ENCODE measurements at places on chromosomes 6 and 20.

DNA sequence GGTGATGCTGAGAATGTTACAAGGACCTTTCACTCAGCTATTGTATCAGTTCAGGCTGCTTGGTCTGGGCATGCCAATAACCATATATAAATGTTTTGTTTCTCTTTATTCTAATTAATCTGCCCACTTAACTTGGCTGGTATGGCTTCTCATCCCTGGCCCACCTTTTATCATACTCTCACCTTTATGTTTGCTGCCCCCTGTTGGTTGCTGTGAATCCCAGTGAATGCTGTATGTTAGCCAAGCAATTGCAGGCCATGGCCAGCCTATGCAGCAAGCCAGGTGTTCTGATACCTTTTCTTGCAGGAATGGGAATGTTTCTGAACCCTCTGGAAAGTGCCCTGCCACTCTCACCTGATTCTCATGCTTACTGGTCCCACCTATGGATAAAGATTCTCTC lies 54.6 kb downstream of the PCSK2 start:
- no peak for DNase-seq

- peak; percentile 24 for DNase-seq
These were observed 28.4 kb downstream of the PAQR8 start for GRCh38 chr6:52390361-52390727.

DNA sequence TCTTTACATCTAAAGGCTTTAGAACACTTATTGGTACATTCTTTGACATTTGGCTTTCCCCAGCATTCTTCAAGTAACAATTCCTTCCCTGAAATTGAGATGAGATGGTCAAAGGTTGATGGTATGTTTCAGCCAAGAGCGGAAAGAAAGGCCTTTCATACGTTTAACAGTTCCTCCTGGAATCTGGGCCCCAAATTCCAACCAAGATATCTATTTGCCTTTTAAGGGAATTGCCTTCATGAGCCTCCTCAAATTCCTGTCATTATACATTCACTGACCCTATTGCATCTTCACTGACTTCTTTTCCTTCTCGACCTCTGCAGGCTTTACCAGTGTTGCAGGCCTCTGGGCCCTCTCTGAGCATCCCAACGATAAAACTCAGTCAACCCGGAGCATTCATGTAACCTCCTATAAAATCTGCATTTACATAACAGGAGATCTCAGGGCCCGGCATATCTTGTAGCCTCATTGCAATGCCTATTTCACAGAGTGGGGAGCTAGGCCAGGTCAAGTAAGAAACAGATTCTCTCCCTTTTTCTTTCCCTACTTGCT lies 18.3 kb upstream of the WFDC9 start:
- DNase-seq, result no peak

DNA sequence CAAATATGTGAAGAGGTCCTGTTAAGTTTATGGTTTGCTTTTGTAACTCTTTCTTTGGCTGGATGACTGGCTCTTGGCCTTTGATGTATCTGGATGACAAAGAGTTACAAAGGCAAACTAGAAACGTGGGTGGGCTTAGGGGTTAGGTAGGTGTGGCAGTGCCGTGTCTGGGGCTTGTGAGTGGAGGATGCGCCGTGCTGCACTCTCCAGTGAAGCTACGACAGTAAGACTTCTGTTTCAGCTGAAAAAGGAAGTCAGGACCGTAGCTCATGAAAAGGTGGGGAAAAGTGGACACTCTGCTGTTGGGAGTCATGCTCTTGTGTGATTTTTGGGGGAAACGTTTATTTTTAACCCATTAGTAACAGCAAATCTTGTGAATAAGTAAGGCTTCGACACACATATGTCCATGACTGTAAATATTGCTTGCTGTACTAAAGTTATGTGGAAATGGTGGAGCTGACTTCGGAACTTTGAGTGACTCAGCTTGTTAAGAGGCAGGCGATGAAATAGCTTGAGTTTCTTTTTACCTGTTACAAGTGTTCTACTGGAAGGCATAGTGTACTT lies 45.6 kb downstream of the DUSP22 start:
- DNase-seq, result no peak

- DNase-seq, result no peak
These were observed 14.1 kb upstream of the SIRPB2 start for GRCh38 chr20:1505361-1505760.

GRCh38 chr6:166420351-166420750 lies 37.6 kb upstream of the MPC1 start:
- DNase-seq, result no peak

DNA sequence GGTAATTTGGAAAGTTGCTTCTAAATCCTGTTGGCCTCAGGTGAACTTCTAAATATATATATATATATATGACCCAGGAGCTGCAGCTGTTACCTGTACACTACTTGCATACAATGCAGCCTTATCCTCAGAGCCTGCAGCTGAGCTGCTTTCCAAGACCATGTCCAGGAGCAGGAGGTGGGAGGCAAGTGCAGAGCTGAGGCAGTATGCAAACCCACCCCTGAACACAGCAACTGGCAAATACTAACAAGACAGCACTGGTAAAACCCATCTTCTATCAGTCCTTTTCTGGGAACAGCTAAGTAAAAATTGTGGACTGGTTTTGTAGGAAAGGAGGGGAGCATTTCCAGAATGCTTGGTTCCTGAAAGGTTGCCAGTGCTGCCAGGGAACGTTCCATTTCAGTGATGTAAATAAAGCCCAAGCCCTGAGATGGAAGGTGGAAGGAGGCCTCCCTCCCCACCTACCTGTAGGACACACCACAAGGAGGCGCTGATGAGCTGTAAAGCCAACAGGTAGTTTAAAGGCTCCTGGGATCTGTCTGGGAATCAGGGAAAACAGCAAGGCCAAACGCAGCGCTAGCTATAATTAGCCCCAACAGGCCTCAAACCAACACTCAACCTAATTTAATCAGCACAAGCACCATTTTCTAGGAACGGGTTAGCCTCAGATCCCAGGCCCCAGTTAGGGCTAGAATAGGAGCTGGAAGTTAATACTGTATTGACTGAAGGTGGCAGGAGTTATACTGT lies 93.8 kb upstream of the MAP7 start:
- peak; percentile 83 for DNase-seq

DNA sequence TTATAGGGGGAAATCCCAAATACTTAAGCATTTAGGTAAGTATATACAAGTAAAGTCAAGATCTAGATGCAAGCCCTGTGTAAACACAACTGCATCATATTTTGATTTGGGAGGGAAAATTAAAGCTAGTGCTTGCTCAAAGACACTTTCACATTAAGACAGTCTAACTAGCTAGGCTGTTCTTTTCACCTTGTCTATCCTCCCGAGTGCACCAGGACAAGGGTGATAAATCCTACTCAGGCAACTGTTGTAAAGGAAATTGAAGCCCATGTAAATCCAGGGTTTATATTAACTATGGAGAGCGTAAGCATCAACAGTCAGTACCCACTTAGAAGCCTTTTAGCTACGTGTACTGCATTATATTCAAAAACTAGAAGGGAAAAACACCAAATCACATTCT lies 19.3 kb upstream of the BACH2 start:
- no peak for DNase-seq

GRCh38 chr20:32037929-32038328 lies 14.1 kb upstream of the HCK start:
- DNase-seq, result no peak

- no peak for DNase-seq
These were observed 62.7 kb upstream of the TRAF3IP2 start for GRCh38 chr6:111668410-111668809.

GRCh38 chr6:4732691-4733315 lies 43.4 kb upstream of the CDYL start:
- DNase-seq, result no peak

DNA sequence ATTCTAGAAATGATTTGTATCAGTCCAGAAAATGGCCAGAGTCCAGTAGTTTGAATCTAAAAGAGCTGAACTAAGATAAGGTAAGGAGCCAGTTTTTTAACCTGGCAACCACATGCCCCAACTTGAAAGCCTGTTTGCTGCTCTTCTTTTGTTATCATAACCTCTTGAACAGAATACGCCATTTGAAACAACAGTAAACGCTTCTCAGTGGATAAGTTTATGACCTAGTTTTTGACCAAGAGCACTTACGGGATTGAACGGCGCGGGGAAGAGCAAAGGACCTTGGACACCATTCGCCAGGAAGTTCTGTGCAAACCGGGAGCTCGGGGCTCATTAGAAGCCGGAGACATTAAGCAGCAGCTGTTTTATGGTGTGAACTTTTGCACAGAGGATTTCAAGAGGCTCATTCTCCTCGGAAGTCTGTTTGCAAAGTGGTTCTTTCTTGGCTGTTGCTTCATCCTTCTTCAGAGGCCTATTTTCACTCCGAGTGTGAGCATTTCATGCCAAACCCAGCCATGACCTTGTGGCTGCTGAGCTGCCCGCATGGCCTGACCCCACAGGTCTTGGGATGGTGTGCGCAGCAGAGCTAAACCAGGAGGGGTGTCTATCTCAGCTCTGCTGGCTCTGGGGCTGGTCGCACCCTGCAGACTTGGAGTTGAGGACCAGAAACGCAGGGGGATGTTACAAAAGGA lies 215.1 kb downstream of the SOX4 start:
- no peak for DNase-seq

GRCh38 chr20:23360531-23360930 lies 1.5 kb upstream of the GZF1 start:
- DNase-seq, result no peak

DNA sequence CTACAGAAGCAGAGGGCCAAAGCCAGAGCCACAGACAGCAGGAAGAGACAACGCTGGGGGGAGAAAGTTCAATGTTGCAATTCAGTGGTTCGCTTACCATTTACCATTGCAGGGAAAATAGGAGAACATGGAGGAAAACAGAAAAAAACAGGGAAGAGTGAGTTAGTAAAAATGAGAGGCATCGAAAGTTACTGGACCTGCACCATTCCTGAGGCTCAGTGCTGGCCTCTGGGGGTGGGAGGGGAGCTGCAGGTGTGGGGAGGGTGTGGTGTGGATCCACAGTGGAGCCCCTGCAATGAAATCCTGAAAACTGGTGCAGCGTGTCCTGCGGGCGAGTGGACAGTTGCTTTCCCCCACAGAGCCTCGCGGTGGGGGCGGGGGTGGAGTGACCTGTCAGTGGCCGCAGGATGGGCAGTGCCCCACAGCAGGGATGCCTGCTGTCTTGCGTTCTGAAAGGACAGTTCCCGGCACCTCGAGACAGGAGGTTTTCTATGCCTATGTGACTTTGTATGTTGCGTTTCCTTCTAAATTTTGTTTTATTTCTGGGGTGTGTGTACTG lies 5.7 kb downstream of the TMEM181 start:
- no peak for DNase-seq

DNA sequence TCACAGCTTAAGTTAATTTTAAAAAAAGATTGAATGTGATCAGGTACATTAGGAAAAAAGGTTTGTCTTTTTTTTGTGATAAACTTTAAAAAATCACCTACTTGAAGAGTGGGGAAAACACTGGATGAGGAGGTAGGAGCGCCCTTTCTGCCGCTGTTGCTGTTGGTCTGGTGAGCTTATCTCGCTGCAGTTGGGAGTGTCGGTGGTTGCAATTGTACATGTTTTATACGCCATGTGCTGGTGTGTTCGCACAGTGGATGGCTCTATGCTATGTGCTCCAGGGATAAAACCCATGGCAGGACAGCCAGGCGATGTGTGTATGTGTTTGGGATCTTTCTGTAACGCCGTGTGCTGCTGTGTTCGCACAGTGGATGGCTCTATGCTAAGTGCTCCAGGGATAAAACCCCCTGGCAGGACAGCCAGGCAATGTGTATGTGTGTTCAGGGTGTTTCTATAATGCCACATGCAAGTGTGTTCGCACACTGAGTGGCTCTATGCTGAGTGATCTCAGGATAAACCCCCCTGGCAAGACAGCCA lies 1.7 kb downstream of the SLC22A3 start:
- DNase-seq, result no peak

DNA sequence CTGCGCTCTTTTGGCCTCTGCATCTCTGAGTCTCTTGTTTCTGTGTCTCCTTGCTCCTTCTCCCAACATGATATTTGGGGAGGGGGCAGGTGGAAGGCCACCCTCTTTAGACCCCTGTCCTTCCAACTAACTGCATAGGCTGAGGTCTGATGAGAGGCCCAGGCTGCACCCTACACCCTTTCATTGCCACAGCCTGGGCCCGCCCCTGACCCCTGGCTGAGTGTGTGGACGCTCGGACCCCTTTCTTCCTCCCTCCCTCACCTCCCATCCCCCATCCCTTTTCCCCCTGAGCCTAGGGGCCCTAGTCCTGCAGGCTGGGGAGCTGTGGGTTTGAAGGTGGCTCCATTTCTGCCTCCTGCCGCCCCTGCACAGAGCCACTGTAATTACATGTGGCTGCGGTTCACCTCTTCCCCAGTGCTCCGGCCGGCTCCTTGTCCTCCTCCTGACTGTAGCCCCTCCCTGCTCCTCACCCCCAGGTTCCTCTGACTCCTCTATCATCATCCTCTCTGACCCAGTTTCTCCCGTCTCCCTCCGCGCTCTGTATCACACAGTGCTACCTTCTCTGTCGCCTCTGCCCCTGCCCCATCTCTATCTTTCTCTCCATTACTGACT lies 6.8 kb downstream of the MDFI start:
- no peak for DNase-seq

DNA sequence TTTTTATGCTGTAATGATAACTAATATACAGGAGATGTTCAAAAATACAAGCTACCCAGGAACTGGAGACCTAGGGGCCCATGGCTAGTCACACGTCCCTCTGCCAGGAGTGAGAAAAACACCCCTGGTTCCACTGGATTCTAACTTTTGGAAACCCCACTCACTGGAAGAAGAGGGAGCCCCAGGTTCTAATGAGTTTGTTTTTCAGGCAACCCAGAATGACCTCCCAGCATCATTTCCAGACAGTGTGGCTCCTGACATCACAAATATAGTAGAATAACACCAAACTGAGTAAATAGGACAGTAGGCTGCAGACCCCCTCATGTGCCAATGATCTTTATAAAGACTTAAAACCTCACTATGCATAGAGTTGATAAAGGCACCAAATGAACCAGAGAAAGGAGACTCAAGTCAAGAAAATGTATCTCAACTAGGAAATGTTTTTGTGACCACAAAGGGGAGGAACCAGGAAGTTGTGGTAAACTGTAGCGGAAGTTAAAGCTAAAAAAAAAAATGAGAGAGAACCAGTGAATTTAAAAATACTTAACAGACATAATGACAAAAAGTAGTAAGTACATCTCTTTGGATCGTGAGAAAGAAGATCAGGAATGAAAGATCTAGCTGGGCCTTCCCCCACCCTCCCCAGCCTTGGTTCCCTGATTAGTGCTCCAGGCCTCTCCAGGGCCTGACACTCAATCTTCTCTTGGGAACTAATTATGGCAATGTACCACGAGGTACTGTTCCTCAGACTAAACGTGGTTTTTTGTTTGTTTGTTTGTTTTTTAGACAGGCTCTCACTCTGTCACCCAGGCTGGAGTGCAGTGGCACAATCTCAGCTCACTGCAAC lies 19.8 kb downstream of the HLA-E start:
- DNase-seq, result no peak

- DNase-seq, result no peak
These were observed 99.1 kb downstream of the ARMC2 start for GRCh38 chr6:108947114-108947854.

DNA sequence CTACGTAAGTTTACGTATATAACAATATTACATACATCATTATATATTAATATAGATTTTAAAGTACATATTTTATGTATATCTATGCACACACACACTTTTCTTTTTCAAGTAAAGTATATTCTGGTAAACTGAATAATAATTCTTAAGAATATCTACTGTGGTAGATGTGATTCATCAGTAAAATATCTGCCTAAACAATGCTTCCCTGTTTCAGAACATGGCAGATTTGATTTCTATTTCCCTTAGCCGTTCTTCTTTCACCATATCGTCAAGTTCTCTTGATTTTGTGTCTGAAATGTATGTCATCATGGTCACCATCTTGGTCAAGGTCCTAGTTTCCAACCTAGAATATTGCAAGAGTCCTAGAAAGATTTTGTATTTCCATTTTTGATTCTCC lies 195.6 kb downstream of the HDGFL1 start:
- DNase-seq, result no peak
